NCI-H1930 (cell line): ENCODE measurements at places on chromosomes 12 and 14.

DNA sequence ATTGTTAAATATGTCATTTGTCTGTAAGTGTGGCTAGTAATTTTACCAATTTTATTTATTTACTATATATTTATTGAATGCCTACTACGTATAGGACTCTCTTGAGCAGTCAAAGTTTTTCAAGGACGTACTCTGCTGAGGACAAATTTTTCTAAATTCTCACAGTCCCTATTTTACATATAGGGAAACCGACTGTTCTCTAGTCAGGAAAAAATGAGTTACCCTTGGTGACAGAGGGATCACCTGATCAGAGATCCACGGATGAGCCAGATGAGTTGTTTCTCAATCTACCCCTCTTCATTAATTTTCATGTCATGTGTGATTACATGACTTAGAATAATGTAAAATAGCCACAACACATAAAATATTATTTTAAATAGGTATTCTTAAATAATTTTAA, 96.2 kb upstream of the SLC38A2 start:
- no peak for DNase-seq

- no peak for DNase-seq
Observed at GRCh38 chr12:26622601-26623000, 210.4 kb downstream of the ITPR2 start.

DNA sequence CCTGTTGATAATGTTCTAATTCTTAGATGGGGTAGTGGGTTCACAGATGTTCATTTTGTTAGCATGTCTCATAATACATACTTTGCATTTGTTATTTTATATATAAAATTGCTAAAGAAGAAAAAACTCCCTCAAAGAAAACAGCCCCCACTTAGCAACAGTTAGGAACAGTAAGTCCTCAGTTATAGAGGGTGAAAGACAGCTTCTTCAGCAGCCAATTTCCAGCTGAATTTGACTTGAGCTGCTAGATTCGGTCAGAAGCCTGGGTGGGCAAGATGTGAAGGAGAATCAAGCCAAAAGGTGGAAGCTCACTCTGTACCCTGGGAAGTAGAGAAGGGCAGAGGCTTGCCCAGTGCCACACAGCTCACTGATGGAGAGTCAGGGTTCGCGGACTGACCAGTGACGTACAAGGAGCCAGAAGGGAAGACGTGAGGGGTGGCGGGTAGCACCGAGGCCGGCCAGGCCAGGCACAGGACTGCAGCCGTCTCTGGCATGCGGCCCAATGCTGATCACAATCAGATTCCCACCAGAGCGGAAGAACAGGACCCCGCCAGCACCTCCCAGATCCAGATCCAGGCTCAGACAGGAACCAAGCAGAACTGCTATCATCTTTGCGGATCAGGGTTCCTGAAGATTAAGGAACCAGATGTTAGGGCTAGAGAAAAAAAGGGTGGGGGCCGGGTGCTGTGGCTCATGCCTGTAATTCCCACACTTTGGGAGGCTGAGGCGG, 30.4 kb upstream of the VWF start:
- no peak for DNase-seq

- DNase-seq = no peak
Observed at GRCh38 chr12:20272801-20273200, 95.5 kb upstream of the PDE3A start.

- DNase-seq = no peak
Observed at GRCh38 chr12:132338781-132339180, 9.4 kb upstream of the GALNT9 start.

DNA sequence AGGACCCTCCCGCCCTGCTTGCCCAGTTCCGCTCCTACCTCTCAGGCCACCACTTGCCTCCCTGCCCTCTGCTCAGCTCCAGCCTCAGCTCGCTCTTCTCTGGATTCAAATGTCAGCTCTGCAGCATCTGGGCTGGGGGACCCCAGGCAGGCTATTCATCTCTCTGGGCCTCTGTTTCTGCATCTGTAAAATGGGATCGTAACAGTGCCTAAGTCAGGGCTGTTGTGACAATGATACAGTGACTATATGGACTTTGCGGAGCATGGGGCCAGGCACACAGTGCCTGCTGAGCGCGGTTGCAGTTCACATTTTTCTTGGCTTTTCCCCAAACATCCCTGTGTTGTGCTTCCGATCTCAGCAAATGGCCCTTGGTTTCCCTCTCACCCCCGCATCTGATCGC, 2.8 kb downstream of the PHETA1 start:
- no peak for DNase-seq

DNA sequence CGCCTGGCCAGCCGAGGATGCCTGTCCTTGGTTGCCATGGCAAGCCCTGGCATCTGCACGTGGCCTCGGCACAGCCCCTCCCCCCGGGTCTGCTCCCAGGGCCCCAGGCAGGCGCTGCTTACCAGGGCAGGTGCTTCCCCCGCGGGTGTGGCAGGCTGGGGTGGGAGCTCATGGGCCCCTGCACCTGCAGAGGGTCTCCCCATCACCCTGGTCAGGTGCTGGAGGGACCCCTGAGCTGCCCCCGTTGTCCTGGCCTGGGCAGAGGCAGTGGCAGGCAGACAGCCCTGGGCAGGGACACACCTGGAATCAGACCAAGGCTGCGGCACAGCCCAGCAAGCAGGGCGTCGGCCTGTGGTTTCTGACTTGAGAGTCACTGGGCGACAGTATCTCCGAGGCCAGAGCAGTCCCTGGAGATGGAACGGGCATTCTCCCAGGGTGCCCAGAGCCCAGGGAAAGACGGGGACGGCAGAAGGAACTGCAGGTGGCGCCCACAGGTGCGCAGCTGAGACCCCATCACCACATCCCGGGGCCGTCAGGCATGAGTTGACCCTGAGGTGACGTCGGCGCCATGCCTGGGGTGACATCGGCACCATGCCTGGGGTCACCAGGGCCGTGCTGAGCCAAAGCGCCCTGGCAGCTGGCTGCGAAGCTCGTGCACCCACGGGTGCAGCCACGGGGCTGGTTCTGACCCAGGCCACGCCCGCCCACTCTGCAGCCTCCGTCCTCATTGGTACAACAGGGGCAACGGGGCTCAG, 56.1 kb upstream of the FBRSL1 start:
- no peak for DNase-seq

- DNase-seq = no peak
Observed at GRCh38 chr12:75670216-75670615, 158.8 kb upstream of the KRR1 start.
